ENCODE measurements at places on chromosomes 6 and 20.

DNA sequence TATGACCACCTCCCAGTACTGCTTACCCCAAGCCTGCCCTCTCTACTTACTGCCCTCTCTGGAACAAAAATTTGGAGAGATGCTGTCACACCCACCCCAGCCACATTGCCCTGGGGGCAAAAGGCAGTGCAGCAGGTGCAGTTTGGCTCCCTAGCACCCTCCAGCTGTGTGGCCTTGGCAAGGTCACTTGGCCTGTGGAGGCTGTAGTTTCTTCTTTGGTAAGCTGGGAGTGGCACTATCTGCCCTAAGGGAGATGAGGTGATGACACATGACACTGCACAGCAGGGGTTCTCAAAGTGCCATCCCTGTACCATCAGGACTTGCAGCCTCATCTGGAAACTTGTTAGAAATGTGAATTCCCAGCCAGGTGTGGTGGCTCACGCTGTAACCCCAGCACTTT, 44.8 kb downstream of the TAF8 start:
- no peak for DNase-seq

DNA sequence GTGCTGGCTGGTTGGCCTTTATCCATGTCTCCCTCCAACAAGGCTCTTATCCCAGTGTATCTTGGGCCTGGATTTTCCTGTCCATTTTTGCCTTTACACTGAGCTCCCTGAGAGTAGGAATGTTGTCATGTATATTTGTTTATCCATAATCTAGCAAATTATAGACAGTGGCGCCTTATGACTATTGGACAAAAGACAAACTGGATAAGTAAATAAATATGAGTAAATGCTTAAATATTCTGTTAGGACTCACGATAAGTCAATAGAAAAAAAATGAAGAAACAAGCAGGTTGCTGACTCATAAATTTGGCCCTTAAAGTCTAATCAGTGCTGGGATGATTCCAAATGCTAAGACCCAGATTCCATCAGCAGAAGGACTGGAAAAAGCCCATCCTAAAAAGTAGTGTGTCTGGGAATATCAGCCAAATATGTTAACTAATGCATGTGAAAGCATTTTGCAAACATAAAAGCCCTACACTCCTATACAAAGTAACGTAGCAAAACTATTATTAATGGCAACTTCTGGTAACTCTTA, 55.0 kb upstream of the PCSK2 start:
- DNase-seq = no peak

GRCh38 chr20:45339084-45339483, 9.1 kb downstream of the SDC4 start:
- no peak for DNase-seq

DNA sequence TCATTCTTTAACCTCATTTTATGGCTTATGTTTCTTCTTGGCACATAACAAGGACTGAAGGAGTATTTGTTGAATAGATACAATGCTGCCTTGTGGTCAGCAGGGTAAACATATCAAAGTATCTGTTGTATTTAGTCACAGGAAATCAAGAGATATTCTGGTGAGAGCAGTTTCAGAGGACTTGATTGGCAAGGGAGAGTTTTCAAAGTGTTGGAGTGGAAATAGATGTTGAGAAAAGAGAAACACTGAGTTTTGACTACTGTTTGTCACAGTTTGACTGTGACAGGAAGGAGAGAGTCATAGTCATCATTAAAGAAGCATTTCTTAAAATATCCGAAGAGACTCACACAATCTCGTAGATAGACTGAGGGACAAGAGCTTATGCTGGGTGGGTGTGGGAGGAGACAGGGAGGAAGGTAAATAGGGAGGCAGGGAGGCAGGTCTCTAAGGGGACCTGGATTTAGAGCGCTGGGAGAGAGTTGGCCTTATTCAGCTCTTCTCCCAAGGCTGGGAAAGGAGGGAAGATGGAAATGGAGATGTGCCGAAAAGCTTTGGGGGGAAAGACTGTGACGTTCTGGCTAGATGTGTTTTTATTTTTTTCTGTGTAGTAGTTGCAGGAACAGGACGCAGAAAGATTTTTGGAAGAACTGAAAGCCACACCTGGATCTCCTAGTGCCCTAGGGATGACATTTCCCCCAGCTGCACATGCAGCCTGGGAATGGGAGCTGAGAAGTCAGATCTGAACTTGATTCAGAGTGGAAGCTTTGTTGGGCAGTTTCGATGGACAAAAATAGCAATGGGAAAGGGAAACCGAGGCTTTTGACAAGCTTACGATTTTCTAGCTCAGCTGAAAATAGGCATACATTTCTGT, 65.0 kb upstream of the IFNGR1 start:
- no peak for DNase-seq

- DNase-seq = no peak
Observed at GRCh38 chr6:82894653-82895259, 170.9 kb downstream of the UBE3D start.

GRCh38 chr6:68575765-68576439, 59.2 kb upstream of the ADGRB3 start:
- DNase-seq = no peak

GRCh38 chr6:122818866-122819265, 29.8 kb downstream of the SMPDL3A start:
- DNase-seq = no peak

DNA sequence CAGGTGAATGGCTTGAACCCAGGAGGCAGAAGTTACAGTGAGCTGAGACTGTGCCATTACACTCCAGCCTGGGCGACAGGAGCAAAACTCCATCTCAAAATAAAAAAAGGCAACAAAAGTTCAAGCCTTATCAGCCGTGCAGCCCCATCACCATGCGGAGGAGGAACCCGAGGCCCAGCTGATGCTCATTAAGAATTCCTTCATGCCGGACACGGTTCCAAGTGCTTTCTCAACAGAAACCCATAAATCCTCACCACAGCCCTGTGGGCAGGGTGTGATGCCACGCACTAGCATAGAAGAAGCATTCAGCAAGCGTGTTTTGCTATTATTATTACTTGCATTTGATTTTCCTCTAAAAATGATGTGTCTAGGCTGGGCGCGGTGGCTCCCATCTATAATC, 56.3 kb downstream of the PREX1 start:
- peak; percentile 85 for DNase-seq

DNA sequence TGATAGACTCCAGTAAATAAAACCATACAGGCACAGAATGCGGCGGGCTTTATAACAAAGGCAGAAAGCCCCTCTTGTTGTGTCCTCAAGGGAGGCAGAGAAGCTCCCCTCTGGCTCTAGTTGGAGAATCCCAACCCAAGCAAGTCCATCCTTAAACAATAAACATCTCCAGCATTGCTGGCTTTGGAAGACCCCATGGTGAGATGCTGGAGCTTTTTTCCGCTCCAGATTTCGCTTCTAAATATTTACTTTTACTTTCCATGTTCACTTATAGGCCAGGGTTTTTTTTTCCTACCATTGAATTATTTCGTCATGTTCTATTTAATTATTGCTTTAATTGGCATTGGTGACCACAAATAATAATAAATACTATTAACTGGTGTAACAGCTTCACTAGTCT, 176.2 kb downstream of the MTHFD1L start:
- no peak for DNase-seq

DNA sequence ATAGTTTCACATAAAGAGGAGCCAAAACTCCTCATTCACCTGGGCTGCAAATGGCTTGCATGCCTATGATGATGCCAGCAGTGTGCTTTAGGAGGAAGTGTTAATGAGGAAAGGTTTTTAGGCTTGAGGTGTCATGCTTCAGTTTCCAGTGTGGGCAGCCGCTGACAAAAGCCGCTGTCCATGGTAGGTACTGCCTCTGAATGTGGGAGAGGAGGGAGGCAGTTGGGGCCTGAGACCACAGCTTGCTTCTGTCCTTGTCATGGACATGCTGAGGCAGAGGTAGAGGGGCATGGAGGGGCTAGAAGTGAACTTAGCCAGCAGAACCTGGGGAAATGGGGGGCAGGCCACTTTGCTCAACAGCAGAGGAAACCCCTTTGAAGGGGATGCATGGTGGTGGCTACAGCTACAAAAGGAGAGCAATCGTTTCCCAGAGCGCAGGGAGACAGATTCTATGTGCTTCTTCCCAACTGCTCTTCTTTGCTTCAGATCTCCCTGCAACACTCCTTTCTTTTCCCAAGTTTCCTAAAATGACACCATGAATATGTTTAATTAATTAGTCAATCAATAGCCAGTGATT, 372.1 kb upstream of the CNR1 start:
- DNase-seq = peak; percentile 46

DNA sequence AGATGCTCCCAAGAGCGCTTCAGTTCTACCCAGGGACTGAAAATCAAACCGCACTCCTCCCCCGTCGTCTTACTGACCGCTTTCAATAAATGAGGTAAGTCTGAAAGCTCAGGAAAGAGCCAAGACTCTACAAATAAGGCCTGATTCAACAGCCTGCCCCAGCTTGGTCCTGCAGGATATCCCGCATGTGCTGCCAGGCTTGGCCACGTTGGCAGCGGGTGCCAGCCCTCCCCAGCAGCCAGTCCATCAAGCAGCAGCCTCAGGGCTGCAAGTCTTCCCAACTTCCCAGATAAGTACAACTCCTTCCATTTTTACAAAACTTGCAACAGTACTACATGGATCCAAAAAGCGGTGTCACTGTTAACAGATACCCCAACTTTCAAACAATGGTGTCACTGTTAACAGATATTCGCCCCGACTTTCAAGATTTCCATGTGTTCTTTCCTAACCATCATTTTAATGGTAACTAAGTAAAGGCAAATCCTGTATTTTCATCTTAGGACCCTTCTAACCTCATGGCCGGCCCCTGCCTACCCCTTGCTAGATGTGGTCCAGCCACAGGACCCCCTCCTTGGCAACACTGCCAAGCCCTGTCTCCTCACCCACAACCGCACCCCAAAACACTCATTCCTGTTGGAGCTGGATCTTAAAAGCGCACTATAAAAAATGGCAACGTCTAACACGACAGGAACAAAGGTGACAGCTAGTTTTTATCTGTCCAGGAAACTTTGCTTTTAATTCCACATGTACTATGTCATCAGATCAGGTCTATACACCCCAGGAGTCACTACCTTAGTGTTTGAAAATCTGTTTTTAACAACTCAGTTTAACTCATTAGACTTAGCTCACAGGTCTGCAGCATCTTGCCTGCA, 28.0 kb downstream of the DIDO1 start:
- DNase-seq = no peak

GRCh38 chr6:142945049-142945445, at the start of gene HIVEP2:
Gene HIVEP2, minus strand, starts transcription at chr6:142945176. Its CDS starts 170,438 bp downstream, at chr6:142774738.
- DNase-seq = no peak

- DNase-seq = no peak
Observed at GRCh38 chr6:155909710-155910109, 454.1 kb upstream of the NOX3 start.

- no peak for DNase-seq
Observed at GRCh38 chr20:18702736-18703135, 110.8 kb upstream of the SCP2D1 start.

GRCh38 chr6:82506526-82506925, 142.9 kb downstream of the TPBG start:
- no peak for DNase-seq

DNA sequence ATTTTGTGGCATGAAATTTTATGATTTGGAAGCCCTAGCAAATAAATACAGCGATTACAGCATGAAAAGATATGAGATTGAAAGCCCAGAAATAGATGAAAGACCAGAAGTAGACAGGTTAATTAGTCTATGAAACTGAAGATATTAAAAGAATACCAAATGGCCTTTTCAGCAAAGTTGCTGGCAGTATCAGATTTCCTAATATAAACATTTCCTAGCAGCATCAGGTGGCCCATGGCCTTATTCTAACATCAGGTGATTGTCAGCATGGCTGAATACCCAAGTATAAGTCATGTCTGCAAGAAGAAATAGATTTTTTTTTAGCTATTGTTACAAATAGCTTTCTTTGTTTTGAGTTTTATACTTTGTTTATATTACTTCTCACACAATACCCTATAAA, 93.2 kb downstream of the CLVS2 start:
- DNase-seq = no peak

GRCh38 chr6:143896126-143896860, 32.0 kb downstream of the ZC2HC1B start:
- peak; percentile 86 for DNase-seq

- no peak for DNase-seq
Observed at GRCh38 chr20:61682996-61683681, 382.5 kb downstream of the TAF4 start.

- no peak for DNase-seq
Observed at GRCh38 chr6:147257760-147258159, 53.5 kb downstream of the STXBP5 start.

GRCh38 chr6:154508573-154509375, 1.7 kb downstream of the CNKSR3 start:
- DNase-seq = no peak

- DNase-seq = no peak
Observed at GRCh38 chr6:151018911-151019782, 153.6 kb downstream of the MTHFD1L start.

- no peak for DNase-seq
Observed at GRCh38 chr6:37871616-37872372, 52.3 kb downstream of the ZFAND3 start.

DNA sequence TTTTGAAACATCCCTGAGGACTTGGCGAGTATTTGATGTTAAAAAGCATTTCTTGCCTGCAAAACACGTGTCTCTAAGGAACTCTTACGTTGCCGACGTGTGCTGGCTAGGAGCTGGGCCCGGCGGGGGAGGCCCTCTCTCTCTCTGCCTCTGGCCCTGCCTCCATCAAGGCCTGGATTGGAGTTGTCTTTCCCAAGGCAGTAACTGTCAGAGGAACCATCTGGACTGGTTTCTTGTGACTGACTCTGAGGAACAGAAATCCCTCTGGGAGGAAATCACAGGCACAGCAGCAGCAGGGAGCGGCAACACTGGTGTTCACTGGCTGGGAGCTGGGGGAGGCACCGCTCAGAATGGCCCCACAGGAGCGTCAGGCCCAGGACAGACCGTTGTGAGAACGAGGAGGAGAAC, 244.2 kb downstream of the NRN1 start:
- no peak for DNase-seq

DNA sequence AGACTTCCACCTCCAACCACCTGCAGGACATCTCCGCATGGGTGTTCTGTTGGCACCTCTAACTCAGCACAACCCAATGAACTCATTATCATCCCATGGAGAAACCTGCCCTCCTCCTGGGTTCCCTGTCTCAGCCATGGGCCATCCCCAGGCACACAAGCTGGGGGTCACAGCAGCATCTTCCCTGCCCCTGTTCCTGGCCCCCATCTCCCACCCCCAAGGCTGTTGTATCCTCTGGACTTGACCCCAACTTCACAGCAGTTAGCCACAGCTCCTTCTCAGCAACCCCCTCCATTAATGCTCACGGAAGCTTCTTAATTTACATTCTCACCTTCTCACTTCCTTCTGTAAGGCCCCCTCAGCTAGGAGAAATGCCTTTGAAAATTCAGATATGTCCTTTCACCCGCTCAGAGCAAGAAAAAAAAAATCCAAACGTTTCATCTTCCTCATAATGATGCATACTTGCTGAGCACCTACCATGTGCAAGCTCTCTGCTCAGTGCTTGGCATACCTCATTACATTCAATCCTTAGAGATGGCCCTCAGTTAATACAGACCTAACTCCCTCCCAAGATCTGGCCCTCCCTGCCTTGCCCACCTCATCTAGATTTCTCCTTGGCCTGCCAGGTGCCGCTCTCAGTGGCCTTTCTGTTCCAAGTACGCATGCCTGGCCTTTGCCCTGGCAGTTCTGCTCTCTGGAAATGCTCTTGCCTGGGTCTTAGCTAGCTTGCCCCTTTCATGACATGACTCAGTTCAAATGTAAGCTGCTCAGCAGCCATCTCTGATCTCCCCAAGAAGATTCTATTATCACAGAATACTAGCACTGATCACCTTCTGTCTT, 2.5 kb upstream of the NELFCD start:
- DNase-seq = no peak

- DNase-seq = no peak
Observed at GRCh38 chr6:120493505-120493904, 840.8 kb downstream of the TBC1D32 start.

GRCh38 chr6:41917528-41917927, 3.4 kb downstream of the MED20 start:
- DNase-seq = no peak

- no peak for DNase-seq
Observed at GRCh38 chr6:158487495-158487894, 72.4 kb upstream of the TMEM181 start.
